ENCODE measurements at places on chromosomes 5 and 9.

GRCh38 chr5:57710126-57710525 is 227.5 kb upstream of the ACTBL2 start:
- no peak for DNase-seq

- DNase-seq = no peak
Measured at GRCh38 chr9:135612437-135612836, 26.9 kb downstream of the GLT6D1 start.

DNA sequence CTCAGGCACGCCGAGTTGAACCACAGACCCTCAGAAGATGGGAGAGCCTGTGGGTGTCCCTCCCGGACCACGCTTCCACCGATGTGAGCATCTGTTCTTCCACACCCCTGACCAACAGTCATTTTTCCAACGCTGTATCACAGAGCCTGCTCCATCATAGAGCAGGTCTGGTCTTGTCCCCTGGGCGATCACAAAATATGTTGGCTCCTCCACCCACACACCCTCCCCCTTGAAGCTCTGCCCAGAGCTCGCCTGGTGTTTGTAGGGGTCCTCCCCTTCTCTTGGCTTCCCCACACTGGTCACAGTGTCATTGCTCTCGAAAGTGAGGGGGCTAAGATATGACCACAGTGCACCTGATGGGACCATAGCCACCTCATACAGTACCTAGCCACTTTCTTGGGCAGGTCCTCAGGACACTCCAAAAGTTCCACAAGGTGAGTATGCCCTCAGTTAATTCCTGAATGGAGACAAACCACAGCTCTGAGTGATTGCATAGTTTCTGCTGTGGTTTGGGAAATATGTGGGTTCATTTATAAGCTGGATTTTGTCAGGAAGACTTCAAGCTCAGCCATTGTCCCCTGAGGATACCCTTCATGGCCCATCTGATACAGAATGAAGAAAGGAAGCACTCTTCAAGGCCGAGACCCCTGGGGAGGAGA is 3.5 kb upstream of the ZNF618 start:
- no peak for DNase-seq

GRCh38 chr9:113990975-113991471 is 87.1 kb downstream of the AMBP start:
- no peak for DNase-seq

GRCh38 chr9:33151601-33152000 is 15.5 kb downstream of the B4GALT1 start:
- DNase-seq = no peak

GRCh38 chr9:93955981-93956784 is 1.0 kb upstream of the BARX1 start:
- no peak for DNase-seq

DNA sequence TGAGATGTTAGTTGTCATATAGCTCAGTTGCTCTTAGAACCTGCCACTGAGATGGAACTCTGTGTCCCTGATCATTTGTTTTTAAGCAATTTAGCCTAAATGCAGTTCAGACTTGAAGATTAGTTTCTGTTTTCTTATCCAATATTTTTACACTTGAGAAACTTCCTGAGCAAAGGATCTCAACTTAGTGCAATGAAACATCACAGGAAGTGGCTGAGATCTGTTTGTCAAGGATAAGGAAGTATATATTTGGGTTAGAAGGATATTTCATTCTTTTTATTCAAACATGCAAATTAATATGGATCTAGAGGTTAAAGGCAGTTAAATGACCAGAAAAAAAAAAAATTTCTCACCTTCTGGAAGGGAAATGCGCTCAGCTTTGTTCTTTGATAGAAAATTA is 19.7 kb upstream of the F2R start:
- no peak for DNase-seq

DNA sequence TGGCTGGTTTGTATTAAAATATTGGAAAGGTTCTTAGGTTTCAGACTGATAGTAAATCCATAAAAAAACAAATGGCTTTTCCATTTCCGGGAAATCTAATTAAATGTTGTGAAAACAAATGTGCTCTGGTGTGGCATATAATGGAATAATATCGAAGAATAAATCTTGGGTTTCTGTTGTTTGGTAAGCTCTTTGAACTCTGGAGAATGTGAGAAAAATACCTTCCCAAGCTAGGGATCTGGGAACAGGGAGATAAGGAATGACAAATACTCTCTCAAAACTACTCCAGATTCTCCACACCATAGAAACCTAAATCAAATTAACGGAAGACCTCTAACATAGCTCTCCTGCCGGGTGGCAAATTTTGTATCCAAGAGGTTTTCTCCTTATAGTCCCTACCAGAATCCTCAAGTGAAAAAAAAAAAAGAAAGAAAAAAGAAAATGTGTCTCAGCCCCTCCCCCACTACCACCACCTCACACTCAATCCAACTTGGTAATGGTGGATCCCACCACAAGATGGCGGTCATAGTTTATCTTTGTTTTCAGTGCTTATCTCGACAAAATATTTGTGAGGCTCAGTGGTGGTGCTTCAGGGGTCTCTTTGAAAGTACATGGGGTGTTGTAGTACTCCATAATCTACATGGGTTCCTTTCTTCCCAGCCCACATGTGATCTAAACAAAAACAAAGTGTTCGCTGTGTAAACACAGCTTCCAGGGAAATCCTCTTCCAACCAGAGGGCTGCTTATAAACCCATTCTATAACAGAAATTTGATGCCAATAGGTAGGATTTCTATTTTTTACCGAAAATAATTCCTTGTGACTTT is 54.5 kb upstream of the FST start:
- DNase-seq = no peak

- DNase-seq = no peak
Measured at GRCh38 chr5:131250751-131251475, 12.9 kb upstream of the CDC42SE2 start.

- no peak for DNase-seq
Measured at GRCh38 chr5:123803359-123803758, 291.4 kb downstream of the CSNK1G3 start.

- DNase-seq = no peak
Measured at GRCh38 chr9:16154521-16155078, 601.8 kb downstream of the CCDC171 start.

DNA sequence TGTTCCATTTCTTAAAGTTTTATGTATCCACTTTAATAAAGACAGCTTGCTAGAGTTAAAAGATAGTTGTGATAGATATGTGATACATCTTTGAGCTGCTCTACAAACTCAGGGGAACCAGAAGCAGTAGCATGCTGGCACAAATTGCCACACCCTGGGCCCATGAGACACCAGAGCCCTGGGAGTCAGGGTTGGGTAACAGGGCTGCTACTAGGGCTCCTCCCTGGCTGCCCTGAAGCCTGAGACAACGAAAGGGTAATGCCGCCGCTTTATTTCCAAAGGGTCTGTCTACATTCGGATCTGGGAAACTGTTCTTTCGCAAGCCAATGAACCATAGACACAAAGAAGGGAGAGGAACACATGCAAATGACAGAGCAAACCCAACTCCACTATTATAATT is 29.2 kb downstream of the PTPN3 start:
- no peak for DNase-seq

GRCh38 chr9:101791938-101792337 is 53.5 kb upstream of the GRIN3A start:
- DNase-seq = peak; percentile 14

DNA sequence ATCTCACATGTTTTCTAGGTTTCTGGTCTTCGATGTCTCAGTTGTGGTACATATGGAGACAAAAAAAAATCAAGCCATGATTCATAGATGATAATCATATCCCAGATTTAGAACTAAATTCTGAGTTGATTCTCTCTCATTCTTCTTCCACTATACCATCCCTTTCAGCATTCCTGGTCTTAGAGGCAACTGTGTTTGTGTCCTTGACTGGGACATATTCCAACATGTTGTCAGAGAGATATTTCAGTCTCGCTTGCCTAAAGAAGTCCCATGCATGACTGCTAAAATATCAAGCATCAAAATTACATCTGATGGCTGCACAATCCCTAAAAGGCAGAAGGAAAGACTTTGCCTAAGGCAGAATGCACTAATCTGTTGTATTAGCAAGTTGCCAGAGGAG is 236.6 kb downstream of the PSAT1 start:
- no peak for DNase-seq

DNA sequence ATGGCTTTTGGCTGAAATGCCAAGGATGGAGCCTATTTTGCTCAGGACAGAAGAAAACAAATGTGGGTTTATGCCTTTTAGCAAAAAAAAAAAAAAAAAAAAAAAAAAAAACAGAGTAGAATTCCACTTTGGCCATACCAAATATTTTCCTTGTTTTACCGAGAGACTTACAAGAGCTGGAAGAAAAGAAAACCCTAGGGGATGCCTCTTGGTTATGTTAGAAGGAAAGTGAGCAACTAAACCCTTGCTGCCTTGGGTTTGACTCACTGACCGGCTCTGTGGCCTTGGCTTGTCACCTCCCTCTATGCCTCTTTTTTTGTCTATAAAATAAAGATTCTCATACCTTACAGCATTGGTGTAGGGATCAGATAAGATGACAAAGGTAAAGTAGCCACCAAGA is 69.6 kb upstream of the ABCA1 start:
- no peak for DNase-seq

- DNase-seq = no peak
Measured at GRCh38 chr5:64876203-64876602, 107.5 kb downstream of the CWC27 start.

- no peak for DNase-seq
Measured at GRCh38 chr5:178290376-178290775, 57.8 kb upstream of the PHYKPL start.

DNA sequence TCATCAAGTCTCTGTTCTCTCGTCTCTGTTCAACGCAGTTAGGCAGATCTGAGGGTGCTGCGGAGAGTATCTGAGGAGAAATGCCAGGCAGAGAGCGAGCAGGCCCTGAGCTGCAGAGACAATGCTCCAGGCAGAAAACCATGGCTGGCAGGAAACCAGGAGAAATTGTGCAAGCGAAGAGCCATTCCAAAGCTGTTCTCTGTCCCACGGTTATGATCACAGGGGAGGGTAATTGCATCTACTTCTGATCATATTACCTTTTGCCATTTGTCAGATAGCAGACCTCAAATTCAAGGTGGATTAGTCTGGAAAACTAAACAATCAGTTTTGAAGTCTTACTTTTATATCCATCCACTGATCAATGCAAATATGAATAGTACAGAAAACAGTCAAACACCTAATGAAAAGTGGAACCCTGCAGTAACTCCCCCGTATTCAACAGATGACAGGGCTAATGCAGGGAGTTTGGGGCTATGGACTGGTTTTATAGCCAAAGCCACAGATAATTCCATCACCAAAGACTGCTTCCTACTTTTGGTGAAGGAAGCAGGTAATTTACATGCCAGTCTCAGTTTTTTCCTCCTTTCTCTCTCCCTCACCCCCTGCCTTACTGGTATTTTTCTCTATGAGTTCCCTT is 228.0 kb downstream of the DCP2 start:
- DNase-seq = no peak

GRCh38 chr9:132740526-132741309 is 70.5 kb downstream of the GTF3C4 start:
- DNase-seq = no peak

DNA sequence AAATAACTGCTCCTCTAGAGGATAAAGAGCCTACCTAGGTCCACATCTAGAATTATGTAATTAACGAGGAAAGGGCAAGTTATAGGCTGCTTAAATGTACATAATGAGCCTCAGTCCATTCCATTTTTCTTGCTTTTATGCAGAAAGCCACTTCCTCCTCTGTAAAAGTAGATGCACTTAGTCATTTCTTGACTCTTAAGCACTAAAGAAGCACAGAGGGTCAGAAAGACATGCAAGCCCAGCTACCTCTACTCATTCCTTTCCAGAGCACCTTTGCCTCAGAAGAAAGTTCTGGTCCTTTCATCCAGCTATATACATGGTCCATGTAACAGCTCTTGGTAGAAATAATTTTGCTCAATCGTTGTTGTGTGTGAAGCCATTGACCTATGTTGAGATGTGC is 308.0 kb upstream of the NREP start:
- DNase-seq = no peak

- DNase-seq = no peak
Measured at GRCh38 chr9:30356221-30356620, 2028.2 kb upstream of the ACO1 start.

DNA sequence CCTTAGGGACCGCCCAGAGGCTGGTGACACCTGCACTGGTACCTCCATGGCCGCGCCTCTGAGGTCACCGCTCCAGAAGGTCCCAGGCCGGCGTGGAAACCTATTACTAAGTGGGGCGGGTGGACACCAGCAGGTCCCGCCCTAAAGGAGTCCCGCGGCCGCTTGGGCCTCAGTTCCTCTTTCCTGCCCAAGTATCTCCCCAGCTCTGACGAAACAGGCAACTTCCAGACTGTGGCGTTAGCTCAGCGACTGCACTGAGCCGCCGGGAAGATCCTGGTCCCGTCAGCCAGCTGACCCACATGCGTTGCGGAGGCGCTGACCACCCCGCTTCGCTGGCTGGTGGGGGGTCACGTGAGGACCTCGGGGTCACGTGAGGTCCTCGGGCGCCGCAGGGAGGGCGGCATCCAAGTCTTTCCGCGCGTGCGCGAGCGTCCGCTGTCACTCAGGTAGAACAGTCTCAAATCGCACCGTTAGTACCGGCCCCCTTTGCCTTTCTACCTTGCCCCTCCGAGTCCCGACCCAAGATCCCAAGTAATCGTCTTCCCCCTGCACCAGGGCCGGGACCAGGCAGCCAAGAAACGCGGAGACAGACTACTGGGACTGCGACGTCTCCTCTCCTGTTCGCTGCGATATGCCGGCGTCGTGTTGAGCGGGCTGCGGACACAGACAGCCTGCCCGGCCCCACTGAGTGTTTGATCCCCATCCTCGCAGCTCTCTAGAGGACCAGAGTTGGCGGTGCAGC is 53.7 kb upstream of the KDM4C start:
- peak; percentile 48 for DNase-seq

GRCh38 chr9:13626601-13627000 is 347.1 kb upstream of the MPDZ start:
- no peak for DNase-seq

DNA sequence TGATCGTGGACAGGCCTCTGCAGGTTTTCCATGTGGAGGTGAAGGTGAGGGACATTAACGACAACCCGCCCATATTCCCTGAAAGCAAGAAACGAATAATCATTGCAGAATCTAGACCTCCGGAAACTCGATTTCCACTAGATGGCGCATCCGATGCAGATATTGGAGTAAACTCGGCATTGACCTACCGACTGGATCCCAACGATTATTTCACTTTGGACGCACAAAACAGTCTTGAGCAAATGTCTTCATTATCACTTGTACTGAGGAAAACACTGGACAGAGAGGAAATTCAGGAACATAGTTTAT is 621 bp downstream of the PCDHA13 start:
- DNase-seq = no peak

DNA sequence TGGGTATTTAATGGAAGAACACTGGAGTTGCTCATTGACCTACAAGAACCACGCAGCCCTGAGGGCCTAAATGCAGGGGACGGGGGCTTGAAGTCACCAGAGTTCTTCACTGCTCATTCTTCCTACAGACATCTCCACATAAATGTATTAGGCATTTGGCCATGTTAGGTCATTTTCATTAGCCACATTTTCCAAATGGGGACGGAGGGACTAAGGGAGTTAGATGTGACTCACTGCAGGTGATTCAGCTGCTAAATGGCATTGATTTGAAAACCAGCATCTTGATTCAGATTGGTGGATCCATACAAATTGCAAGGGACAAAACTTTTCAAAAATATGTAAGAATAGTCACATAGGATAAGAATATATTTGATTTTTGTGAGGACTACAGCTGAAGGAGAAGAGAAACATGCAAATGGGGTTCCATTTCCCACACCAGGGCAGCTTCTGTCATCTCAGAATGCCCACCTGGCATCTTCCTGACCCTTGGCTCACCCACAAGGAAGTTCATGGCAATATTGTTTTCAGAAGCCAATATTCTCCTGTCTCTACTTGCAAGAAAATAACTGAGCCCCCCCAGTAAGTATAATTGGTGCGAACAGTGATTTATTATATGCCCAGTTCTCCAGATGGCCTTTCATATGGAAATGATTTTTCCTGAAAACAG is 264.8 kb downstream of the DOCK8 start:
- no peak for DNase-seq
